ENCODE measurements at places on chromosomes 3 and 15.

DNA sequence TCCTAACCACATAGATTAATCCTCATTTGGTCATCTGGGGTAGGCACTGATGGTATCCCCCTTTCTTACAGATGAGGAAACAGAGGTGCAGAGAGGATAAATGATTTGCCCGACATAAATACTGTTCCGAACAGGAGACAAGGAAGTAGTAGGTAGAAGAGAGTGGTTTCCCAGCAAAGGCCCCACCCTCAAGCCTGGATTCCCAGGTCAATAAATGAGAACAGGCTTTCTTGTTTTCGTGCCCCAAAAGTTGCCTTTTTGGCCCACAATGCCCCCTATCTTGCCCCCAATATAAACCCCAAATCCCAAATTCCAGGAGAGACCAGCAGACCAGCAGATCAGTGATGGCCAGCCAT, 125.5 kb upstream of the PRR20G start:
- no peak for DNase-seq

GRCh38 chr15:74543583-74543982, 2.6 kb downstream of the ARID3B start:
- no peak for DNase-seq

DNA sequence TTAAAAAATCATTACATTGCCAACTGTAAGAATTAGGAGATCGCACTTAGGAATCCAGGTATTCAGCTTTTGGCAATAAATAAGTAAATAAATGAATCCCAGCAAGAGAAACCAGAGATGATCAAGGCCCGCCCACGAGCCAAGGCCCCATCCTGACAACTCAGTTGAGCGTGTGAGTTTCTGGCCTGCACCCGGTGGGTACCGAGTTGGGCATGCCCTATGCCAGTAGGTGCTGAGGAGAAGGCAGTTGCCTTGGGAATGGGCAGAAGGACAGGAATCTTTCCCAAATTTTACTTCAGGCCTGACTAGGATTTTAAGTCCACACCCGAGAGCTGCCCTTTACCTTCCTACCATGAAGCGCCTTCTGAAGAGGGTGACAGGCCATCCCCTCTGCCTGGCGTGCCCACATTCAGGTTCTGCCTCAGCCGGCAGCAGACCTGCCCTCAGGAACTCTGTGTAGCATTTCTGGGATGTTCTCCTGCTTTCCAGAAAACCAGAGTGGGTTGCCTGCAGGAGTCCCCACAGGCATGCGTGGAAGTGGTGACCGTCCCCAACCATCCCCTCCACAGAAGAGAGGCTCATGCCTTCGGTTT, 99.3 kb upstream of the ALDH1A3 start:
- DNase-seq = no peak

- no peak for DNase-seq
These were observed 25.9 kb upstream of the CRYBG3 start for GRCh38 chr3:97795951-97796350.

- DNase-seq = peak; percentile 40
These were observed 4.6 kb downstream of the EFCC1 start for GRCh38 chr3:129005526-129006303.
